ENCODE measurements at places on chromosomes 3 and 15. TPM values are rescaled to one million over a fixed set of nuclear protein-coding genes. Genes with fewer than 3 reads are reported as not detected.

ACY1 gene
- 40.2 TPM for total RNA-seq

DNA sequence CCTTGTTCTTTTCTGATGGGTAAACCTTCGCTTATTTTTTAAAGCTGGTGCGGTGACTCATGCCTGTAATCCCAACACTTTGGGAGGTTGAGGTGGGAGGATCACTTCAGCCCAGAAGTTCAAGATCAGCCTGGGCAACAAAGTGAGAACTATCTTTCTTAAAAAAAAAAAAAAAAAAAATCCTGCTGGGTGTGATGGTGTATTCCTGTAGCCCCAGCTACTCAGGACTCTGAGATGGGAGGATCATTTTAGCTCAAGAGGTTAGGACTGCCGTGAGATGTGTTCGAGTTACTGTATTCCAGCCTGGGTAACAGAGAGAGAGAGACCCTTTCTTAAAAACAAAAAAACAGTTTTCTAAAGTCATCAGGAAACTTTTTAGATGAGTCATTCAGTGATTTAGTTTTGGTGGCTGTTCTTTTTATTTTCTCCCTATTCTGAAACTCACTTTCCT, 37.7 kb downstream of the SLMAP start:
- DNase-seq, result no peak

ALDH1A2 gene
- 2.1 TPM for total RNA-seq

DGKG gene
- total RNA-seq, result 0.78 TPM

EFL1 gene
- 33.0 TPM for total RNA-seq

WNT5A gene
- 15.0 TPM for total RNA-seq

CADM2 gene
- total RNA-seq, result 0.26 TPM
